ENCODE measurements at places on chromosomes 6 and 20.

DNA sequence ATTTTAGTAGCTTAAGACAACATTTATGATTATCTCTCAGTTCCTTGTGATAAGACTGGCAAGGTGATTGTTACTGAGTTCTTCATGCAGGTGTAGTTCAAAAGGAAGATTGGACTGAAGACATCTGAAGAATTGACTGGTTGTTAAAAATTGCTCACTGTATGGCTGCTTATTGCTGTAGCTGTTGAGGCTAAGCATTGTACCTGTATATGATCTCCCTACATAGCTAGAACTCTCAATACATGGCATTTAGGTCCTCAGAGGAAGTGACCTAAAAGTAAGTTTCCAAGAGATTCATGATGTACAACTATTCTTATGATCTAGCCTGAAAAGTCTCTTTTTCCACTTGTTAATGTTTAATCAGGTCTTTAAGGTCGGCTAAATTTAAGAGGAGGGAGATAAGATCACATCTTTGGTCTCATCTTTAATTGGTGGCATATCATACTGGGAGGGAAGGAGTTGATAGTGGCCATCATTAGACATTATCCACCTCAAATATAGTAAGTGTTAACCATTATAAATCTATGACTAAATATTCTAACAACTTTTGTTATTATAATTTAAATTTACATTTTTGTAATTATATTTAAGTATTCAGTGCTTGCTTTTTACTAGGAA, 401.2 kb upstream of the EPHA7 start:
- no peak for DNase-seq

- peak; percentile 60 for DNase-seq
Observed at GRCh38 chr6:37731888-37732287, 34.2 kb upstream of the MDGA1 start.

- no peak for DNase-seq
Observed at GRCh38 chr6:44333942-44334341, 8.5 kb upstream of the SPATS1 start.

GRCh38 chr6:11653028-11653583, 115.6 kb downstream of the TMEM170B start:
- DNase-seq, result peak; percentile 21

DNA sequence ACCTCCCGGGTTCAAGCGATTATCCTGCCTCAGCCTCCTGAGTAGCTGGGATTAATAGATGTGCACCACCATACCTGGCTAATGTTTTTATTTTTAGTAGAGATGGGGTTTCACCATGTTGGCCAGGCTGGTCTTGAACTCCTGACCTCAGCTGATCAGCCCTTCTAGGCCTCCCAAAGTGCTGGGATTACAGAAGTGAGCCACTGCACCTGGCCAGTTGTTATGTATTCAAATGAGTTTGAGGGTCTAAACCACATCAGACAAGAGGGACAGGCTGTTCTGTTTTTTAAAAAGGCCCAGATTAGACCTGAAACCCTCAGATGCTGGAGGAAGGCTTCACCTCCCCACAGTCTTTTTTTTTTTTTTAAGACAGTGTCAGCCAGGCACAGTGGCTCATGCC, 4.1 kb upstream of the SPAG4 start:
- no peak for DNase-seq

- DNase-seq, result no peak
Observed at GRCh38 chr6:166608774-166609173, 18.3 kb downstream of the RPS6KA2 start.

DNA sequence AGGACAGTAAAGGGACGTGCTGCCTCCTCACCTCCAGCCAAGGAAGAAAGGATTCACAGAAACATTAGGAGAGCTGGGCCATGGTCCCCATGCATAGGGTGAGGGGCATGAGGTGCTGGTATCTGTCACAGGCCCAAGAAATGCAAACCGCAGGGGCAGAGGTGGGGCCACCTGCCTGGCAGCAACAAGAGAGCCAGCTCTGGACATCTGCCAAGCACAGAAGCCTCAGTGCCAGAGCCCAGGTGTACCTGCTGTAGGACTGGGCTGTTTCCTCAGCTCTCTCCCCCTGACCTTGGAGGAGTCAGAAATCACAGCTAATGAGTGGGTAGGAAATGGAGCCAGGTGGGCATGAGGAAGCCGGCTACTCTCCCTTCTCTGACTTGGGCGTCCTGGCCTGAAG, 45.3 kb downstream of the SLC2A12 start:
- DNase-seq, result no peak

DNA sequence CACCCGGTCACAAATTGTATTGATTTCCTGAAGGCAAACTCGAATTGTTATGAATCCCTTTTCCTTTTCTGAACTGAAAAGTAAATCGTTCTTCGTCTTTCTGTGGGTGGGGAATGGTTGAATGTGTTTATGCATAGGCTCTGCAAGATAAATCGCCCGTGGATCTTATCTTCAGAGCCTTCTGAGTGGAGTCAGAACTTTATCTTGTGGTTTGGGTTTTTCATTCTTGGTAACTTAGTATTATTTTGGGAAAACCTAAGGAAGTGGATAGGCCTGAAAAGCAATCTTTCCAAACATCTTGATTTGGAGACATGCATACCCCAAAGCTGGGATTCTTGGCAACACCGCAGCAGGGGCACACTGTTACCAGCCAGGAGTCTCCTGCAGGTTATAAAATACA, 122.4 kb downstream of the MAP3K7 start:
- DNase-seq, result no peak

All from stimulated activated CD4-positive, alpha-beta T cell treated with anti-CD3 and anti-CD28 coated beads, Interleukin-1b, Interleukin-23, amount 100 ng/mL, for 4 hours (primary cell).